Activated CD4-positive, alpha-beta T cell treated with anti-CD3 and anti-CD28 coated beads for 36 hours (primary cell): ENCODE measurements at places on chromosomes 2 and 18. TPM values are rescaled to one million over a fixed set of nuclear protein-coding genes. Genes with fewer than 3 reads are reported as not detected.

DNA sequence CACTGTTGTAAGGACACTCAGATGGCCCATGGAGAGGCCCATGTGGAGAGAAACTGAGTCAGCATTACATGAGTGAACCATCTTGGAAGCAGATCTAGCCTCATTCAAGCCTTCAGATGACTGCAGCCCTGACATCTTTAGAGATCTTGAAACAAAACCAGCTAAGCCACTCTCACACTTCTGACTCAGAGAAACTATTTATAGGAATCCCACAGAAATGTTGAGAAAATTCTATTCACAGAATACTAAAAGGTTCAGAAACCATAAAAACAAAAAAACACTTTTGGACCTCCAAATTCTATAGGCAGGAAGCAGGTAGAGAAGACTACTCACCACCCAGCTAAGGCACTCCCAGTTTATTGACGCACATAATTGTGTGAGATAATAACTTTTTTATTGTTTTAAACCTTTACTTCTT lies 8.7 kb downstream of the TMEM169 start:
- no peak for DNase-seq

DNA sequence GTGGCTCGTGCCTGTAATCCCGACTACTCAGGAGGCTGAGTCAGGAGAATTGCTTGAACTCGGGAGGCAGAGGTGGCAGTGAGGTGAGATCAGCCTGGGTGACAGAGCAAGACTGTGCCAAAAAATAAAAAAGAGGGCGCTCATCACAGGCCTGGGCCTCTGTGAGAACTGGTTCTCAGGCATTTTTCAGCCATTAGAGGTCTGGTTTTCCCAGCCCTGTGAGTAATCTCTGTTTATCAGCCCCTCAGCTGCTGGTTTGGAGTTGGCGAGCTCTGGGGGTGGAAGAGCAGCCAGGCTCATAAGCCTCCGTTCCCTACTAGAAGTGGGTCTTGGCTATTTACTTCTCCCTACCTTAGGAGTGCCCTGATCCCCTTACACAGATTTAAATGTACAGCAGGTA lies 53.1 kb downstream of the CHRNA1 start:
- no peak for DNase-seq

- DNase-seq = no peak
These were observed 96.7 kb downstream of the ZNF516 start for GRCh38 chr18:76398295-76398694.

- no peak for DNase-seq
These were observed 58.7 kb downstream of the PUM2 start for GRCh38 chr2:20291846-20292408.

- no peak for DNase-seq
These were observed 24.9 kb upstream of the RPIA start for GRCh38 chr2:88666576-88666975.

GRCh38 chr18:498931-499775 lies 1.3 kb downstream of the COLEC12 start:
- no peak for DNase-seq

DNA sequence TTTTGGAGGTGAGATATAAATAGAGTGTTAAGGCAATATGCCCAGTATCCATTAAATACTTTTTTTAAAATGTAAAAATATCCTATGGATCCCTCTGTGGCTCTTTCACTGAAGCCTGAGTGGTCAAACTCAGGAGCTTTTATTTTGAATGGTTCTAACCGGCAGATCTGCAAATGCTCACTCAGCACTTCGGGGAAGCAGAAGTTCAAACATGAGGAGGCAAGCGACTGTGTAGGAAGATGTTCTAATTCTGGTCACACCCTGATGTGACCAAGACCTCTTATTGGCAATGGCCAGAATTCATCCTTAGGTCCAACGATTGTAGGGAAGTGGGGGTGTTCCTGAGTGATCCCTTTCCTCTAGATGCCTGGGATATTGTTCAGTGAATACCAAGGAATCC lies 168.8 kb downstream of the CDCA7 start:
- no peak for DNase-seq

GRCh38 chr2:40877734-40878288 lies 425.9 kb upstream of the SLC8A1 start:
- no peak for DNase-seq

DNA sequence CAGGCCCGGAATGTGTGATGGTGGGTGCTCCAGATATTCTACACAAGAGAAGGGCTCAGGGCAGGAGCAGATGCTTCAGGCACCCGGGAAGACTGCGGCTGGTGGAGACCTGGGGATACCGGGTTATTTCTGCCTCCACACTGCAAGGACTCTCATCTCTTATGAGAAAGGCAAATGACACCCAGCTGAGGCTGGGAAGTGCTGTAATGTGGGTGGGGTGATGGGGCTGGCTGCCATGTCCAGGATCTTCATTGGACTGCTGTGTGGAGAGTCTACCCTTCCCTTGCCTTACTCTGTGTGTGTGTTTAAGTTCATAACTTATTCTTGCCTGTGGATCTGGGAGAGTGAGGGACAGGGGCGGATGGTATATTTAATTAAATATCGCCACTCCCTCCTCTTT lies 124.1 kb downstream of the KLHL29 start:
- no peak for DNase-seq

GRCh38 chr2:168356477-168356835 lies 99.6 kb upstream of the CERS6 start:
- DNase-seq = no peak

GRCh38 chr18:77069482-77069881 lies 63.1 kb downstream of the MBP start:
- DNase-seq = no peak

DNA sequence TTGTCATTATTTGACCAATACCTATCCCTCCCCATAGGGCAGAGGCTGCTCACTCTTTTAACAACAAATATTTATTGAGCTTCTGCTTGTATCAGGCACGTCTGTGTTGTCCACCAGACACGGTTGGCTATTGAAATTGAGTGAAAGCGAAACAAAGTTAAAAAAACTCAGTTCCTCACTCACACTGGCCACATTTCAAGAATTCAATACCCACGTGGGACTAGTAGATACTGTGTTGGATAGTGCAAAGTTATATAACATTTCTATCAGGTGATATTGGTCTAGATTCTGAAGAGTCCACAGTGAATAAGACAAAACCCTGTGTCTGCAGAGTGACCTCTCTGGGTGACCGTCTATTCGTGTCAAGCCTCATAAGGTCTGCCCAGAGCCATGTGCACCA lies 43.9 kb upstream of the GALR1 start:
- DNase-seq = no peak

GRCh38 chr2:127405255-127405610 lies 13.0 kb upstream of the PROC start:
- no peak for DNase-seq

- peak; percentile 91 for DNase-seq
These were observed 68.5 kb upstream of the STK17B start for GRCh38 chr2:196239622-196240587.

DNA sequence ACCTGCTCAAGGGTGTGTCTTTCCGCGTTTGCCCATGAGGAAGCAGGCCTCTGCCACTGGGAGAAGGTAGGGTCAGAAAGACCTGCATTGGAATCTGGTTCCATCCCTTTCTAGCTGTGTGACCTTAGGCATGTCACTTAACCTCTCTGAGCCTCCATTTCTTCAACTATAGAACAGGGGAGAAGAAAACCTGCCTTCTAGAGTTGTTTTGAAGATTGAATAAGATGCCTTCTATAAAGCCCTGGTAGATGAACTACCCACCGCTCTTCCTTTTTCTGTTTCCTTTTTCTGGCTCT lies 507 bp downstream of the NAT8 start:
- DNase-seq = no peak

DNA sequence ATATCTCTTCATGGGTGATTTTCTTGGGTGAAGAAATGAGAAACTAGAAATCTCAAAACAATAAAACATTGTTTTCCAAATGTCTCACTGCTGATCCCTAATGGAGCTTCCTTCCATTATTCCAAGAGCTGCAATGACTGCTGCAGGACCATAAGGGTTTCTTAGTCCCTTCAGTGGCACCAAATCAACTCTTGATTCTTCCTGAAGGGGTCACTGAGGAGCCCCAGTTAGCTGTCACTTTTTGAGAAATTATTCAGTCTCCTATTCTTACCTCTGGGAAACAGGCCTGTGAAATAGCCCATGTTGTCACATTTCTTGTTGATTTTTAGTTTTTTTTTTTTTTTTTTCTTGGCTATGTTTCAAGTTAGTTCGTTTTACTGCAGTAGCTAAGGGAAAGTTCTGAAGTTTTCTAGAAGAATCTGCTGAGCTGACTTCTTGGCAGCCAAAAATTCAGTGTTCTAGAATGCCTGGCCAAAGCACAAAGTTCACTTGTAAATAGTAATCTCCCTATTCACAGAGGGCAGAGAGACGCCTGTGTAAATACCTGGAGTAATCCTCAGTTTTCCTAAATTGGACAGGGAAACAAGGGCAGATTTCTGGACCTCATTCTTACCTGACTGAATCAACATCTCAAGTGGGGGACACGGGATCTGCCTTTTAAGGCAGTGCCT lies 480.0 kb downstream of the RIT2 start:
- DNase-seq = no peak

GRCh38 chr2:121253021-121253673 lies 31.9 kb downstream of the TFCP2L1 start:
- no peak for DNase-seq

Gene KIF3C
- total RNA-seq = 5.3 TPM

Gene CLIP4
- 19.5 TPM for total RNA-seq

Gene UBE2E3
- 37.0 TPM for total RNA-seq

Gene ESPNL
- 0.21 TPM for total RNA-seq

Gene CPS1
- total RNA-seq = 3.5 TPM
